ENCODE measurements at places on chromosomes 5 and 9.

DNA sequence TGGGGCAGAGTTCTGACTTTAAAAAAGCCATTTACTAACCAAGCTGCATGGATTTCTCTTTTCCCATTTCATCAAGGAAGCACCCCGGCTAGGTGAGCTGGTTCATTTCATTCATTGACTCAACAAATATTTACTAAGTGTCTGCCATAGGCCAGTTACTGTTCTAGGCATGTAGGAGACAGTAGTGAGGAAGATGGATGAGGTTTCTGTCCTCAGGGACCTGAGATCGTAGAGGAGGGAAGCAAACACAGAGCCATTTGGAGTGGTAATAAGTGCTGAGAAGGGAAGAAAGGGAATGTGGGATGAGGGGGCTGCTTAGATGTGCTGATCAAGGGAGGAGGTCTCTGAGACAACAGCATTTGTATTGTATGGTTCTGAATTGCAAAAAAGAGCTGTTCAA, 120.4 kb downstream of the C9orf152 start:
- DNase-seq: no peak

- DNase-seq: no peak
Measured at GRCh38 chr9:16530669-16531642, 339.5 kb downstream of the BNC2 start.

- DNase-seq: no peak
Measured at GRCh38 chr9:68896486-68896885, 117.4 kb downstream of the PRKACG start.

GRCh38 chr9:112334432-112334841, 1.0 kb upstream of the PTBP3 start:
- DNase-seq: no peak

DNA sequence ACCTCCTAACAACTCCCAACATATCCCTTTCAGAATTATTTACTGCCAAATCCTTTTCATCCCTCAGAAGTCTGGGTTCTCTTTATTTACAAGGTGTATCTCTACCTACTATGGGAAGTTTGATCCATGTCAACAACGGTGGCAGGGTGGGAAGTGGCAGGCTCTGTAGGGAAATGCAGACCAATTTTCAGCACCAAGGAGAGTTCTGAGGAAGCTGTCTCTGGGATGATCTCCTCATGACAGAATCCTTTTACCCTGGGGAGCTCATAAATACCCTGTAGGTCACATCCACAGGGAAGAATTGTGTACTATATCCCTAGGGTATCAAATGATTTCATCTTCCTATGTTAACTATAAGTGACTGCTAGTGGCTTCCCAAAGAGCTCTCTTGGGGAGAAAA, 107.8 kb upstream of the NEK6 start:
- DNase-seq: no peak

DNA sequence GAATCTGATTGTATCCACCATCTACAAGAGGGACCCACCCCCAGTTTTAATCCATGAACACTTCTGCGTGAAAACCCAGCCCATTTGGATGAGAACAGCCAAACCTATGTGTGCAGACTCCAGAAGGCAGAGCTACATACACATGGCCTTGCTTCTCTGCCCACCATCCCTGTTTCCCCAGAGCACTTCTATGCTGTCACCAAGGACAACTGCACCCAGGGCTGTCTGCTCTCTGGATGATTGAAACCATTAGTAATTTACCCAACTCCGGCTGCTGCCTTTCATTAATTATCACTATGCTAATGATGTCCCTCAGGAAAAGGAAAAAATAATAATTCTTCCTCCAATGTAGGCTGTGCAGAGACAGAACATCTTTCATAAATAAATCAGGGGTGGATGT, 8.9 kb downstream of the CARTPT start:
- DNase-seq: no peak

- no peak for DNase-seq
Measured at GRCh38 chr9:131841765-131842318, 102.0 kb upstream of the RAPGEF1 start.

- no peak for DNase-seq
Measured at GRCh38 chr5:103487218-103487617, 75.4 kb downstream of the NUDT12 start.

DNA sequence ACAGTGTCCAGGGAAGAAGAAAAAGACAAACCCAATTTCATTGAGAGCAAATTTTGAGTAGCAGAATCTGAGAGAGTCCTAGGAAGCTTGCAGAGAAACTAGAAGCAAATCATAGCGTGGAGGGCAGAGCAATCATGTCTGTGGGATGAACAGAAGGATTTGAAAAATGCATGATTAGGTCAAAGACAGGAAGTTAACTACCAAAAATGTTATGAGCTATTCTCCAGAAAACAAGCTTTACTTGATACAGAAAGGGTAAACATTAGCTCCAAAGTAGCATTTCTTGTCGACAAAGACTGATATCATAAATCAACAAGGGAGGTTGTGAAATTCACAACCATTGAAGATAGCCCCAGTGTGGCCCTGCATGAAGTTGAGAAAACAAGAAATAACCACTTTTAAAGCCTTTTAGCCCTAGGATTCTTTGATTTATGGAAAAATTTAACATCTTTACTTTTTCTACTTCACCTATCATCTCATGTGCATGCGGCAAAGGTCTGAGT, 97.7 kb upstream of the MEGF10 start:
- DNase-seq: no peak
